Activated CD8-positive, alpha-beta T cell treated with anti-CD3 and anti-CD28 coated beads, Interleukin-2, amount 10 ng/mL, durations not matched to agents 7 days and 5 days (primary cell): ENCODE measurements at places on chromosomes 3 and 15. TPM values are rescaled to one million over a fixed set of nuclear protein-coding genes. Genes with fewer than 3 reads are reported as not detected.

The RYK gene
- total RNA-seq = 6.9 TPM

The PRKAR2A gene
- total RNA-seq = 40.2 TPM

The IL17RE gene
- 1.8 TPM for total RNA-seq

The CCDC14 gene
- total RNA-seq = 50.3 TPM

The CD200 gene
- total RNA-seq = 0.86 TPM

The GOLGA6B gene
- not detected for total RNA-seq

The ARIH1 gene
- total RNA-seq = 119 TPM

The GOLGB1 gene
- 27.4 TPM for total RNA-seq

The ZNF197 gene
- total RNA-seq = 14.9 TPM

The TMCO5A gene
- total RNA-seq = not detected

The TIGIT gene
- total RNA-seq = 17.3 TPM

The LYSMD4 gene
- total RNA-seq = 13.0 TPM

The NTRK3 gene
- total RNA-seq = not detected

The C3orf22 gene
- not detected for total RNA-seq

The HDC gene
- not detected for total RNA-seq

The AADACL2 gene
- not detected for total RNA-seq

The SLC22A13 gene
- total RNA-seq = 1.0 TPM

The DLL4 gene
- not detected for total RNA-seq
